ENCODE measurements at places on chromosomes 16 and 17. TPM values are rescaled to one million over a fixed set of nuclear protein-coding genes. Genes with fewer than 3 reads are reported as not detected.

Gene OTOA
- total RNA-seq = not detected

Gene AANAT
- total RNA-seq = not detected

Gene CDR2L
- total RNA-seq = 25.9 TPM

Gene BCO1
- total RNA-seq = 0.63 TPM

Gene PHLPP2
- total RNA-seq = 5.3 TPM

Gene ENPP7
- total RNA-seq = not detected

Gene CLDN9
- 0.48 TPM for total RNA-seq

Gene HOXB2
- total RNA-seq = 16.1 TPM

Gene CARD14
- 0.11 TPM for total RNA-seq

Gene KRTAP2-2
- not detected for total RNA-seq

Gene PLXDC1
- total RNA-seq = 0.18 TPM

Gene CACNG3
- not detected for total RNA-seq

Gene GNG13
- total RNA-seq = not detected

Gene SLC9A5
- total RNA-seq = 1.6 TPM

Gene ICAM2
- 0.59 TPM for total RNA-seq

Gene CYLD
- 5.0 TPM for total RNA-seq

Gene ERN1
- 1.8 TPM for total RNA-seq

Gene SLC16A6
- total RNA-seq = 0.15 TPM

Gene G6PC1
- not detected for total RNA-seq

Gene CPNE2
- total RNA-seq = 21.1 TPM

Gene TUBG2
- 20.5 TPM for total RNA-seq

Gene PRSS8
- total RNA-seq = 65.4 TPM

Gene TMEM97
- 90.4 TPM for total RNA-seq

Gene ADAM11
- 0.45 TPM for total RNA-seq

Gene PPM1E
- total RNA-seq = 4.6 TPM

Gene MYH2
- total RNA-seq = 0.17 TPM

Gene VAT1
- 263 TPM for total RNA-seq

Gene HBA2
- total RNA-seq = not detected

Gene CHCT1
- not detected for total RNA-seq

Gene SRCIN1
- 2.3 TPM for total RNA-seq

Gene DOC2B
- total RNA-seq = 0.04 TPM

Gene ATP6V0A1
- total RNA-seq = 21.7 TPM

Gene KRT24
- not detected for total RNA-seq

Gene CRHR1
- total RNA-seq = 0.14 TPM

Gene CYGB
- 1.4 TPM for total RNA-seq

Gene RGS11
- 0.69 TPM for total RNA-seq

Gene TMEM238L
- total RNA-seq = not detected

Gene CACNG1
- total RNA-seq = not detected

Gene PYY
- 1.8 TPM for total RNA-seq
